Stimulated activated CD8-positive, alpha-beta memory T cell treated with anti-CD3 and anti-CD28 coated beads, Interleukin-7, amount 100 ng/mL, for 24 hours (primary cell): ENCODE measurements at places on chromosomes 3 and 15.

DNA sequence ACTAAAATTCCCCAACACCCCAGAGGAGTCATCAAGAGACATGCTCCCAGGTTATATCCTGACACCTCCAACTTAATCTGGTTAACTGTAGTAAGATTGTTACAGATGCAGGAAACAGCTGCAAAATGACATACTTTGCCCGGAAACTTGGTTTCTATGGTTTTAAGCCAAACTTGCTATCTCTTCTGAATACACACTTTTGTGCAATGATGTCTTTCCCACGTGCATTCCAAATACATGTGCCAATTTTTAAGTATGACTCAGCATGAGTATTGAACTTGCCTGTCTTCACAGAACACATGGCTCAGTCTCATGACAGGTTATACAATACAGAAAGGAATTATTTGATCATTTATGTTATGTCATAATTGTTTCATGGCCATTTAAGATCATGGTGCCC lies 207.0 kb upstream of the DCBLD2 start:
- DNase-seq, result no peak

DNA sequence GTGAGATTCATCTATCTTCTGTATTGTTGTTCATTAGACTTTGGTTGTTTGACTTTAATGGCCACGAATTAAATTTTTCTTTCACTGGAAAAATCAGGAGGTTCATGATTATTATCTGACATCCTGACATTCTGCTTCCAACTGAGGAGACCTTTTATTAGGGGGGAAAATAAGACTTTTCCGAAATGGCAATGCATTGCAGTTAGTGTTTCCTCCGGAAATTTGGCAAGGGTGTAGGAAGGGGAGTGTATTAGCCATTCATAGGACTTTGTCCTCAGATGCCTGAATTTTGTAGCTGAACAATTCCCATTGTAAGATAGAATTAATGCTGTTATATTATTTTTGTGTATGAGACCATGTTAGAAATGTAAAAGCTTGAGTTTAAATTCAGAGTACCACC lies 450.6 kb upstream of the TGFBR2 start:
- DNase-seq, result no peak

DNA sequence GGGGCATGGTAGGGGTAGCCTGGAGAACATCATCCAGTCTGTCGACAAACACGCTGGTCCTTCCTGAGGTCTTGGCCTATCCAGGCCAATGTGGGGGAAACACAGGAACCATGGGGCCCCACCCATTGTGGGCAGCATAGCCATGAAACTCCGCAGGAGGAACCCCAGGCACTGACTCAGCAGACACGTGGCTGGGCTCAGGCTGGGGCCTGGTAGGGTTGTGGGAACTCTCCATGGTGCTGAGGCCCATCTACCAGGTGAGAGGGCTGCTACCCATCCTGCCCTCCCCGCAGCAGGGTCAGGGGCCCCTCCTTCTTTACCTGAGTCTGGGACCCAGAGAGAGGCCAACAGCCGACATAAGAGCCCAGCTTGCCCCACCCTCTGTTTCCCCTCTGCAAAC lies 22.6 kb upstream of the CACNA2D2 start:
- peak; percentile 42 for DNase-seq

DNA sequence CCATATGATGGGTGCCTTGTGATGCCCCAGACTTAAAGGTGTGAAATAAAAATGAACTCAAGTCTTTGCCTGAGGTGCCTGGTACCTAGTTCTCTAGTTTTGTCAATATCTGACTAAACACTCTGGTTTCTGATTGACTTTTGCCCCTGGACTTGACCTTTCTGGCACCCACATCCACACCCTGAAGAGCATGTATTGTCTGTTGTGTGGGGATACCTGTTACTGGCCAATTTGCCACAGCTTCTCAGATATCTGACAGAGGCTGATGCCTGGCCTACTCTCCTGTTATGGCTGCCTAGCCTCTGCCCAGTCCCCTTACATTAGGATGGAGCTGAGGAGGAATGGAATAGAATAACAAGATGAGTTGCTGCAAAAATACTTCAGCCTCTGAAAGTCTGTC lies 3.6 kb downstream of the ZBTB38 start:
- no peak for DNase-seq

DNA sequence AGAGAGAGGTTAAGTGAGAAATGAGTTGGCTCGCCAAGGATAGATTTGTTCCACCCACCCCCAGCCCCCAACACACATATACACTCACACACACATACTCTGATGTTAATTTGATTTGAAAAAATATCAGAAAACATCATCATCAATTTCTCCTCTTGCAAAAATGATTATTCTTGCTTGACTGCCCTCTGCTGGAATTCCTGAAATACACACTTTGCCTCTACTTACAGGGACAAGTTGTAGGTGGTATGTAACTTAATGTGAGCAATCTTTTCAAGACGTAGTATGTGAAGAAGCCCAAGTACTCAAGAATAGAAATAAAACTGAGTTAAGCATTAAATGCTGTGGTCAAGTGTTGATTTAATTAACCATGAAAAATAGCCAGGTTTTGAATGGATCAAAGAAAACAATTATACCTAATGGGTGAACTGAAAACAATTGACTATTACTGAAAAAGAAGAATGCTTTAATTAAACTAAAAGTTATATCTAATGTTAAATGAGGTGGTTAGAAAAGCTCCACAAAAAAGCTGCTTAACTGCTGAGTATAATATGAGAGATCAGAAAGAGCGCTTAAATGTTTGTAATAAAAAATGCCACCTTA lies 46.6 kb upstream of the MDFIC2 start:
- no peak for DNase-seq

GRCh38 chr3:13670292-13670691 lies 121.4 kb downstream of the FBLN2 start:
- no peak for DNase-seq

GRCh38 chr3:136957751-136958288 lies at the start of gene IL20RB:
TSS of gene IL20RB (plus strand) at chr3:136957983. CDS start at chr3:136958114, 131 bp downstream.
- no peak for DNase-seq

DNA sequence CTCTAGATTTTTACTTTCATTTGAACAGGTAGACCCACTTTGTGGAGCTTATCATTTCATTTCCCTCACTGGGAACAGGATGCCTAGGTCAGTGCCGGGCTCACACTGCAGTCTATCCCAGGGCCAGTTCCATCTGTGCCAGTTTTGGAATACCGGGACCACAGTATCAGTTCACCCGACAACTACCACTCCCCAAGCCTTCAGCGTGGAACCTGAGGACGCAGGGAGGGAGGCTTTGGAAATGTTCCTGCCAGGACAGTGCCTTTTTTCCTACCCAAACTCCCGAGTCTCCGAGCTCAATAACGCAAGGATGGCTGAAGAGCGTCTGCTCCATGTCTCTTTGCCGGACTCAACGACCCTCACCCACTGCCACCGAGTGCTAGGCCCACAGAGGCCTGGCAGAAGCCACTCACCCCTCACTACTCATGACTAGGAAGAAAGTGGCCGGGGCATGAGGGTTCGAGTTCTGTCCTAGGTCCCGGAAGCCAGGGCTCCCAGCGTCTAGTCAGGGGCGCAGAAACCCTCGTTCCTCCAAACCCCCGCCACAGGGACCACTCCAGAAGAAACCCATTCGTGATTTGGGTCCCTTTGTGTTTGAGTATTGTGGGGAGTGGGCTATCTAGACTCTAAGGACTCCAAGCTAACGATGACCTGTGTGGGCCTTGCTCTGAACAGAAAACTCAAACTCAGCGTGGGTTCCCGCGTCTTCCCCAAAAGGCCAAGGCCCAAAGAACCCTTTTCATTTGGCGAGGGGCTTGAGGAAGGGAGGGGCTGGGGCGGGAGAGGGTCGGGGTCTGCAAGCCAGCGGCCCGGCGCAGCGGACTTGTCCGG lies 11.4 kb downstream of the ZIC1 start:
- DNase-seq, result no peak

- DNase-seq, result no peak
These were observed 150.1 kb downstream of the PDZRN3 start for GRCh38 chr3:73474619-73475018.

DNA sequence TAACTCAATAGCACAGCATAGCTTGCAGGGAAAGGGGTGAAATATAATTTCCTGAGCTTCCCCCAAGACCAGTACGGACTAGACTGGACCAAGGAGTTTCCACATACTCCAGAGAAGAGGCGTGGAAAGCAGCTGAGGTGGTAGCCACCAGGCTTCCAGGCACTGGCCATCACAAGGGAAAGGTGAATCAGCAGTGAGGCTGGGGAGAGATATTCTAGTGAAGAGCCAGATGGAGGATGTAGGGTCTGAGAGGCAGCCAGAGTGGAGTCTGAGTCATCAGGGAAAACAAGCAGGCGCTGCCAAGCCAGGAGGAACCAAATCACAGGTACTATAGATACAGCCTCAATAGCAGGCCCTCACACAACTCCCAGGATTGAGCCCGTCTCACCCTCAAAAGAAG lies 9.6 kb upstream of the RASA2 start:
- DNase-seq, result no peak

GRCh38 chr3:44437800-44438199 lies 39.7 kb downstream of the ZNF445 start:
- no peak for DNase-seq

DNA sequence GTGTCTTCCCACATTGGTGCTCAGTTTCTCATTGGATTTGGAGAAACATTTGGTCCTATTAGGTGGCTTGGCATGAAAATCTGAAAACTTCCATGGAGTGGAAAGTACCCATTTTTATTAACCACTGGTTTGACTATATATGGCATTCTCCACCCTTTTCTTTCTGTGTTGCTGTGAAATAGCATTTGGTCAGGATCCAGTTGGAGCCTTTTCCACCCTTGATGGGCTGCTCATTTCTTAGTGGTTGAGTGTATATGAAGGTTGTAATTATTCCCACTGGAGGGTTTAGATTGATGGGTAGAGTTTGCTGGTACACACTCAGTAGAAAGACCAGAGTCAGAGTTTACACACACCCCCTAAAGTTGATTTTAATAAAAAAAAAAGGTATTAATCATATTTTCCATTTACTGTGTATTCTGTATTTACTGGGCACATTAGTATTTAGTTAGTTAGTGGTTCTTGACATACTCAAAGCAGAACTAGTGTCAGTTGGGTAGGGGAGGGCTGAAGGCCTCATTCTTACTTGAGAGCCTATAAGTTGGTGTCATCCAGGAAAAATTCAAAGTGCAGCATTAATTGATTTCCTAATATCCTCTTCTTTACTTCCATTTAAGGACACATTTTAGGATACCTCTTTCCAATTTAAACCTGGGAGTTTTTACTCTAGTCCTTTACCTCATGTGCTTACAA lies 69.5 kb downstream of the FLNB start:
- no peak for DNase-seq
